Activated naive CD8-positive, alpha-beta T cell treated with anti-CD3 and anti-CD28 coated beads, Interleukin-2, amount 50 U/mL, for 16 hours (primary cell): ENCODE measurements at places on chromosomes 1 and 21.

- no peak for DNase-seq
Measured at GRCh38 chr21:31273278-31273677, 70.8 kb downstream of the TIAM1 start.

GRCh38 chr21:44695184-44695583 lies 1.8 kb upstream of the KRTAP10-12 start:
- DNase-seq, result no peak

DNA sequence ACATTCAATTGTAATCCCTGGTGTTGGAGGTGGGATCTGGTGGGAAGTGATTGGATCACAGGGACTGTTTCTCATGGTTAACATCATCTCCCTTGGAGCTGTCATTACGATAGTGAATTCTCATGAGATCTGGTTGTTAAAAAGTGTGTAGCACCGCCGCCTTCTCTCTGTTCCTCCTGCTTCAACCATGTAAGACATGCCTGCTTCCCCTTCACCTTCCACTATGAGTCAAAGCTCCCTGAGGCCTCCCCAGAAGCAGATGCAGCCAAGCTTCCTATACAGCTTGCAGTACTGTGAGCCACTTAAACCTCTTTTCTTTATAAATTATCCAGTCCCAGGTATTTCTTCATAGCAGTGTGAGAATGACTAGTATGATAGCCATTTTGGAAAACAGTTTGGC lies 30.1 kb upstream of the TRIM62 start:
- no peak for DNase-seq

- DNase-seq, result no peak
Measured at GRCh38 chr1:151574575-151575529, 34.7 kb downstream of the TUFT1 start.

DNA sequence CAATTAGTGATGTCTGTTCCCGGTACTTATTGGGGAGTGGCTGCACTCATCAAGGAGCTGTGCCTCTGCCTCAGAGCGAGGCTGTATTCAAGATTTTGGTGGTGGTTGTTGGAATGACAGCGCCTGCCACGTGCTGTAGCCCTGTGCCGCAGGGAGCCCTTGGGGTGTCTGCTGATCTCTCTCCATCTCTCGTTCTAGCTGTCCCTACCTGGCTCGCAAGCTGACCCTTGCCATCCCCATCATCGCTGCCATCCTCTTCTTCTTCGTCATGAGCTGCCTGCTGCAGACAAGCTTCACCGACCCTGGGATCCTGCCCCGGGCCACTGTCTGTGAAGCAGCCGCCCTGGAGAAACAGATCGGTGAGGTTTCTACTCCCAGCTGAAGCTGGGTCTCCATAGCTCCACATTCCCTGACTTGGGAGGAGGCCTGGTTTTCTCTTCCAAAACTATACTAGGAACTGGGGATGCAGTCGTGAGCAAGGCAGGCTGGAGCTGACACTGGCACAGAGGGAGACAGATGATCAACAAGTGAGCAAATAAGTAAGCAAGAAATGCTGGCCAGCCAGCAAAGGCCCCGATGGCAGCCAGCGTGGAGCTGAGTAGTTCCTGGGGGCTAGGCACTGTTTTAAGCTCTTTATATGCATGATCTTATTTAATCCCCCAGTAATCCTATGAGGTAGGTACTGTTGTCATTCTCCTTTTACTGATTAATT lies 5.9 kb downstream of the ZDHHC18 start:
- no peak for DNase-seq

DNA sequence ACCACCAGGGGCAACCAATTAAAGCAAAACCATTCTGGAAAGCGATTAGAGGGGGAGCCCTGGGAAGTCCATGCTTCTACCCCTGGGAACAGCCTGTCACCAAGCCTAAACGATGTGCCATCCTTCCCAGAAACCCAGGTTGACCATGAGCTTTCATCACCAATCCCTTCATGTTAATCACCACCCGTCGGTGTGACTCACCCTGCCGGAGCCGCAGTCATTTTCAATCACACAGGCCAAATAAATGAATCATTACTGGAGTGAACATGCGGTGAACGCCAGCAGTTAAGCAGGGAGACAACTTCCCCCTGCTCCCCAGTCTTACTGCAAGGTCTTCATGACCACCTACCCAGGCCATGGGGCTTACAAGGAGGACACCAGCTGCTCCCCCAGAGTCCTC lies 308.8 kb downstream of the AJAP1 start:
- no peak for DNase-seq

- DNase-seq, result no peak
Measured at GRCh38 chr1:163173121-163173520, 29.6 kb downstream of the RGS5 start.

- no peak for DNase-seq
Measured at GRCh38 chr1:166673722-166674121, 165.6 kb upstream of the POGK start.

- no peak for DNase-seq
Measured at GRCh38 chr21:38312822-38313221, 56.0 kb downstream of the KCNJ15 start.
